Stimulated activated CD4-positive, alpha-beta T cell treated with anti-CD3 and anti-CD28 coated beads, Interleukin-15, amount 100 ng/mL, for 48 hours (primary cell): ENCODE measurements at places on chromosomes 6 and 20.

- DNase-seq = no peak
Measured at GRCh38 chr6:109471105-109471810, 11.8 kb downstream of the ZBTB24 start.

- DNase-seq = no peak
Measured at GRCh38 chr6:118704915-118705314, 53.5 kb upstream of the CEP85L start.

DNA sequence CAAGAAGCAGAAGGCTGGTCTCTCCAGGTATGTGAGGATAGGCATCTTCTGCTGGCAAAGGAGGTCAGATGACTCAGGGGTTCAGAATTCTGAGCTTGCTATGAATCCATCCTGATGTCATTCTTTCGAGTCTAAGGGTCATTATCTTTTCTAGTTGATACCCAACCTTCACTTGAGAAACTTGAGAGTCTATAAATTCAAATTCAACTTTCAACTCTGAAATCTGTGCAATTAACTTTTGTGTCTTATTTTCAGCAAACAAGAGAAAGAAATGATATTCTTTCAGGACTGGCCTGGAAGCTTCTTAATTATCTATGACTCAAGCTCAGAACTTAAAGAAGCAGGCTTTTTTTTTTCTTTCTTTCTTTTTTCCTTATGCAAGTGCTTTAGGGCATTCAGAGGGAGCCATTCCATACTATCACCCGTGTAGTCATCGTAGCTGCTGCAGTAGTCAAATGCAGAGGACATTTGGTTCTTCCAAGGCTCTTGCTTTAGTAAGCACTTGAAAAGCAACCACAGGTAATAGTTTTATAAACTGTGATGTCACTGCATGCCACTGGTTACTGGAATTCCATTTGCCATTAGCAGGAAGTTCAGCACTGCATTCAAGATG, 93.0 kb downstream of the ADTRP start:
- DNase-seq = no peak

GRCh38 chr6:967701-968100, 274.8 kb upstream of the EXOC2 start:
- DNase-seq = no peak

DNA sequence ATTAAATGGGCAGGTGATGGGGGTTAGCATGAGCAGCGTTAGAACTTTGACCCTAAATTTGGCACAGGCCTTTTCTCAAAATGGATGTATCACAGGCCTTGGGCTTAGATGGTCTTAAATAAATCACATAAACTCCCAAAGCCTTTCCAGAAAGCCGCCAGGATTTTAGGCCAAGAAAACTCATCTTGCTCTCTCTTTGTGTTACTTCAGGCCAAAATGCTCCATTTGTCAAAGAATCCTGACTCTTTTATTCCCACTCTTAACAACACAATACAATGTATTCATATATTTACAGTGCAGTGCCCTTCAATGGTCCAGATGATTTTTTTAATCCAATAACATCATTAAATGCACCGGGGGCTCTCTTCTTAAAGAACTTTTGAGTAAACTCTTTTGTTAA, 5.9 kb upstream of the TCP11 start:
- DNase-seq = no peak

GRCh38 chr20:17671011-17671410, 11.0 kb downstream of the RRBP1 start:
- no peak for DNase-seq

DNA sequence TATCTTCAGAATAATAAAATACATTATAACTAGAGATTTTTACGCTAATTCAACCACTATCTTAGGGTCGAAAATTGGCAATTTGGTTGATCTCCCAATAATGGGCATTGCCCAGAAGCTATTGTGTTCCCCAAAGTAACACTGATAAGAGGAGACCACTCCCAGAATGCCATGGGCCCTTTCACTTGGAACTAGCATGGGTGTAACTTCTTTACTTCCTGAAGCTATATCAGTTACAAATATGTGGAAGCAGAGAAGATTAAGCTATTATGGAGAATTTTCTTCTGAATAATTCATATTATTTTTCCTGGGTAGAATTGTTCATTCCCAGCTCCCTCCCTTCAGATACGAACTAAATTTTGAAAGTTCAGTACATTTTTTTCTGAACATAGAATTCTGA, 48.2 kb upstream of the JAG1 start:
- DNase-seq = no peak

DNA sequence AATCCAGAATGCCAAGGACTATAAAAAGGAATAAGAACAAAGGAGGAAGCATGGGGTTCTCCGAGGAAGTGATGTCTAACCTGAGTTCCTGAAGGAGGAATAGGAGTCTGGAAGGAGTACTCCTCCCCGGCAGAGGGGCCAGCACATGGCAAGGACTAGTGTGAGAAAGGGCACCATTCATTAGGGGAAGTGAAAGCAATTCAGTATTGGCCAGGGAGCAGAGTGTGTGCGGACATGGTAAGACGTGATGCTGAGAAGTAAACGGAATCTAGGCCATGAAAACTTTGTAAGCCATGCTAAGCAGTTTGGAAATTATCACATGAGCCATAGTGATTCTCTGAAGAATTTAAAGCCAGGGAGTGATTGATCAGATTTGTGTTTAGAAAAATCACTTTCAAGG, 218.9 kb upstream of the PRDM1 start:
- no peak for DNase-seq

DNA sequence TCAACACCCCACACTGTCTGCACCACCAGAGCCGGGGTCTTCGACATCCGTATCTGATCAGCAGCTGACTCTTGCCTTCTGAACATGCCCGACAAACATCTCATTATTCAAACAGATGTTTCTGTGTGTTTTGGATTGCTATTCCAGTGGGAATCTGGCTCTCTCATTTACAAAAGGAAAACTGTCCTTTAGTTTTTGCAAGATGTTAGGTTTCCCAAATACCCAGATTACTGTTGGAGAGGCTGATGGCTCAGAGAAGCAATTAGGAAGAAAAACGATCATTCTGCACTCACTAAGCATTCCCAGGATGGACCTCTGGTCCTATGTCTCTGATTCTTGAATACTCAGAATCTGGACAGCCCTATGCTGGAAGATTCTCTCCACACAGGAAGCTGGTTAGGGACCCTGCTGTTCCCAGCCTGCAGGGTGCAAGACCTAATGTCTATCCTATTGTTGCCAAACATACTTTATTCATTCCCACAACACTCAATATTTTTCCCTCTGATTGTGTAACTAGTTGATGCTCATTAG, 532.9 kb downstream of the CDH26 start:
- DNase-seq = no peak

- DNase-seq = no peak
Measured at GRCh38 chr6:105437236-105437635, 34.4 kb upstream of the PREP start.

DNA sequence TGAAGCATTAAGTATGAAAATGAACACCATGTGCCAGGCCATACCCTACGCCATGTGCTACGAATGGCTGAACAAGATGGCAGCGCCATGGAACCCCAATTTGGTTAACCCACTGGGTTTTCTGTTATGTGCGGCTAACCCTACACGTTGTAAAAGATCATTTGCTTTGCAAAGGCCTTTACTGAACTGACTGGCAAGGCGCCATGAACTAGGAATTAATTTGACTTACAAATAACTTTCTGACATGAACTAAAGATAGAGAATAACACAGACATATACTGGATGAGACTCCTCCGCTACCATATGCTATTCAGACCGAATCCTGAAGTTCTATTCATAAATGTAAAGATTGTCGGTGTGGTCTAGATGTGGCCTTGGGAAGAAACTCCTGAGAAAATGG, 3.9 kb downstream of the CNKSR3 start:
- DNase-seq = no peak

- DNase-seq = no peak
Measured at GRCh38 chr6:104630955-104631354, 228.8 kb downstream of the HACE1 start.
